ENCODE measurements at places on chromosomes 12 and 14.

GRCh38 chr12:12511895-12512711 lies 50.6 kb downstream of the DUSP16 start:
- DNase-seq = no peak

- no peak for DNase-seq
Measured at GRCh38 chr14:69428289-69428998, 30.0 kb downstream of the SLC39A9 start.

GRCh38 chr12:117171499-117172162 lies 18.6 kb downstream of the FBXO21 start:
- DNase-seq = no peak

- DNase-seq = no peak
Measured at GRCh38 chr12:124147575-124147974, 147.3 kb upstream of the RFLNA start.

DNA sequence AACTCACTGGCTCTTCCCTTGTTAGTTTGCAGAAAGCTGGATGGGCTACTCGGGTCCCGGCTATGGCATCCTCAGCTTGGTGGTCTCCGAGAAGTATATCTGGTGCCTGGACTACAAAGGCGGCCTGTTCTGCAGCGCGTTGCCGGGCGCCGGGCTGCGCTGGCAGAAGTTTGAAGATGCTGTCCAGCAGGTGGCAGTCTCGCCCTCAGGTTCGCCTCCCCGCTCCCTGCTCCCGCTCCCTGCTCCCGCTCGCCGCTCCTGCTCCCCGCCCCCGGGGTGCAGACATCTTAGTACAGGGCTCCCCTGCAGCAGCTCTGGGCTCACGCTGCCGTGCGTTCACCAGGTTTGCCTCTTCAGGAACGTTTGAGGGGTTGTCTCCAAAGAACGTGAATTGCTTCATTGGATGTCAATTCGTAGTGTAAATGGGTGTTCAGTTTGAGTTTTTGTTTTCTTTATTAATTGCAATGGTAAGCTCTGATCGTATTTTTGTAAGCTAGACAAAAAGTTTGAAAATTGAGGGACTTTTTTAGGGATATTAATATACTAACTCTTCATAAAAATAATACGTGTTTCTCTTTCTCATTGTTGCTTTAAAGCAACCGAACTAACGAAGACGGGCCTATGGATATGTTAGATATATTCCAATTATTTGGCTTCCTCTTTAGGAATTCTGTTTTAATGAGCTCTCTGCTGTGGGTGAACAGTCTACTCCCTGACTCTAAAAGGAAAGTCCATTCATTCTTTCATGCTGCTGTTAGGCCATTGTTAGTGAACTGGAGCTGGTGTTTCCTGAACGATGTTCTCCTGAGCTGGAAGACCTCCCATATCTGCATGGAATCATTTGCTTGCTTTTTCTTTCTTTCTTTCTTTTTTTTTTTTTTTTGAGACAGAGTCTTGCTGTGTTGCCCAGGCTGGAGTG lies 71.3 kb downstream of the ANKRD9 start:
- peak; percentile 26 for DNase-seq

- DNase-seq = no peak
Measured at GRCh38 chr12:124477107-124477915, 90.1 kb downstream of the NCOR2 start.

DNA sequence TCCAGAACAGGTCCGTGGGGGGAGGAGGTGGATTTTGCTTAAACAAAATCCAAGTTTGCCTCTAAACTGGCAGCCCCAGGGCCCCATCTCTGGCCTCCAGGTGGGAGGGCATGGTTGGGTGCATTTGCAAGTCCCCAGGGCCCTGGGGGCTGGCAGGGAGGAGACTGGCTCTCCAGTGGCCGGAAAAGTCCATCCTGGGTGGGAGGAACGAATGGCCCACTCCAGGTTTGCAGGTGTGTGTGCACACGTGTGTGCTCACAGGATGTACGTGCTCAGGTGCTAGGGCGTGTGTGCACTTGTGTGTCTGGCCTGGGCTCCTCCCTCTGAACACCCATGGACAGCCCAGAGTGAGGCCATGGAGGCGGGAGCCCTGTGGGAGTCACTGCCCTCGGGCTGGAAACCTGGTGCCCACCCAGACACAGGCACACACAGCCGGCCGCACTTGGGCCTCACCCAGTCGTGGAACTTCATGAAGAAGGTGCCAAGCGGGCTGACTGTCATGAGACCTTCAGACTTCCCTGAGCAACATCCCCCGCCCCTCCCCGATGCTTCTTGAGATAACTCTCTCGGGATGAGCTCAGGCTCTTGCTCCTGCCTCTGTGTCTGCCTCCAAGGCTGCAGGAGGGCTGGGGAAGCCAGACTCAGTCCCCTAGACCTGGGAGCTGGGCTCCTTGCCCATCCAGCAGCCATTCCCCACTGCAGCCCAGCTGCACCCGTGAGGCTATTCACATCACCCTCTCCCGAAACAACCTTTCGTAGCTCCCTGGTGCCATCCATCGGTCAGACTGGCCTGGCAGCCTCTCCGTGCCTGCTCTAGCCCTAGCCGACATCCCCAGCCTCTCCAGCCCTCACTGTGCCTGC lies 9.4 kb downstream of the AHNAK2 start:
- no peak for DNase-seq

- no peak for DNase-seq
Measured at GRCh38 chr12:6233121-6233971, 33.1 kb downstream of the CD9 start.

GRCh38 chr12:92614001-92614400 lies 88.8 kb upstream of the PLEKHG7 start:
- DNase-seq = no peak

GRCh38 chr12:32548691-32549281 lies 130.3 kb upstream of the DNM1L start:
- no peak for DNase-seq

GRCh38 chr14:21924479-21924878 lies 250.9 kb upstream of the OR4E1 start:
- DNase-seq = peak; percentile 34

DNA sequence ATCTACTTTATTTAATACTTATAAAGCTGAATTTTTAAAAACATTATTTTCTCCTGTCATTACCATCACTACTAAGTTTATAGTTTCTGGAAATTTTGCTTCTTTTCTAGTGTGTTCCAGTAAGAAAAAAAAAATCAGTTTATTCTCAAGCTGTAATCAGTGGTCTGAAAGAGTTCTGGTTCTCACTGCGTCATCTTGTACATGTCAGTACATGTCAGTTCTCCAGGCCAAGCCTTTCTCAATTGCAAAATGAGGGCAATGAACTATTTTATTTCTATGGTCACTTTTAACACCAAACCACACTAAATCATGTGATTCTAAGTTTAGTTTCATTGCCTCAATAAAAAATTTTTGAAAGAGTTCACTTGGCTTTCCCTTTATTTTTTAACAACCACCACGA lies 468.9 kb upstream of the LRFN5 start:
- DNase-seq = no peak

GRCh38 chr12:55797068-55797467 lies 20.5 kb downstream of the SARNP start:
- DNase-seq = no peak

GRCh38 chr12:58341791-58342190 lies 400.4 kb downstream of the ATP23 start:
- DNase-seq = no peak

DNA sequence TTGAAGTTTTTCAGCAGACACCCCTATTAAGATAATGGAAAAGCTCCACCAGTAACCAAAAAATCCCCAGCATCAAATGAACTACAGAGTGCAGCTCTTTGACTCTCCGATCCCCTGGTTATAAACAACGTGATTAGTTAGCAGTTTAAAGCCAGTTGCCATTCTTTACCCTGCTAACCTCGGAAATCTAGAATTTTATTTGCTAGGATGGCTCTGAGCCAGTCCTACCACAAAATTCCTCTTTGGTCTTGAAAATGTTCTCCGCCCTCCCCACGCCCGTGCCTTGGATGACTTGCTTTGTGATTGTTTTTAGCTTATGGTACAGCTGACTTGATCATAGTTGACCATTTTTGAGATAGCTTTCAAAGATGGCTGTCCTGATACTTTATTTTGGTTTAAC lies 1.2 kb downstream of the KLHDC2 start:
- DNase-seq = no peak

- DNase-seq = no peak
Measured at GRCh38 chr12:132064631-132065030, 79.5 kb downstream of the DDX51 start.

GRCh38 chr12:107478881-107479280 lies 206.7 kb upstream of the PWP1 start:
- no peak for DNase-seq

- DNase-seq = no peak
Measured at GRCh38 chr12:54138219-54138618, 50.6 kb downstream of the SMUG1 start.

- no peak for DNase-seq
Measured at GRCh38 chr12:124741211-124741610, 122.5 kb downstream of the SCARB1 start.

GRCh38 chr14:73503648-73504047 lies 12.9 kb downstream of the RIOX1 start:
- no peak for DNase-seq

DNA sequence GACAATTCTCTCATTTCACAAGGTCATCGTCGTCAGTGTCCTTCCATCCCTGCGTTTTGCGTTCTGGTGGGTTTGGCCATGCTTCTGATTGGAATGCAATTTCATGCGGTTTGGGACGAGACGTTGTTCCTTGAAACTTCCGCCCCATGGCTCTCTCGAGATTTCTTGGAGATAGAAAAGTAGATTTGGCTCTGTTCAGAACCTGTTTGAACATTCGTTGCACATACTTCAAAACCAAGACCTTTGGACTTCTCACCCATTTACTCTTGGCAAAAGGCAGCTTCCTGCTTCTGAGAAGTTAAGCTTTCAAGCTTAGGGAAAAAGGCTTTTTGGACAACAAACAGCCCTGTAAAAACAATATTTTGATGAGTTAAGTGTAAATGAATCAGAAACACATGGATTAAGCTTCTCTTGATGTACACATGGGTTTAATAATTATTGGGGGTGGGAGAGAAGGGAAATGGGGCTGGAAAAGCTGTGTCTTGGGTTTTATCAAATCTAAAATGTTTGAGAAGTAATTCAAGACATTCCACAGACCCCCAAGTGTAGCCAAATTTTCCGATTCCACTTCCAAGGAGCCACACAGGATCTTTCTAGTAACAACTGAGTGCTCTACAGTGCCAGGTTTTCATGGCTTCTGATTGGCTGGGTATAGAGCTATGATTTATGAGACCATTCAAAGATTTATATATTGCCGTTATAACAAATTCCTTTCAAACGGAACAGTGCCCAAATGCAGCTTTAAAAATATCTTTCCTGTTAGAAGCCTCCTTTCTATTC lies 467.2 kb downstream of the MED13L start:
- DNase-seq = no peak

DNA sequence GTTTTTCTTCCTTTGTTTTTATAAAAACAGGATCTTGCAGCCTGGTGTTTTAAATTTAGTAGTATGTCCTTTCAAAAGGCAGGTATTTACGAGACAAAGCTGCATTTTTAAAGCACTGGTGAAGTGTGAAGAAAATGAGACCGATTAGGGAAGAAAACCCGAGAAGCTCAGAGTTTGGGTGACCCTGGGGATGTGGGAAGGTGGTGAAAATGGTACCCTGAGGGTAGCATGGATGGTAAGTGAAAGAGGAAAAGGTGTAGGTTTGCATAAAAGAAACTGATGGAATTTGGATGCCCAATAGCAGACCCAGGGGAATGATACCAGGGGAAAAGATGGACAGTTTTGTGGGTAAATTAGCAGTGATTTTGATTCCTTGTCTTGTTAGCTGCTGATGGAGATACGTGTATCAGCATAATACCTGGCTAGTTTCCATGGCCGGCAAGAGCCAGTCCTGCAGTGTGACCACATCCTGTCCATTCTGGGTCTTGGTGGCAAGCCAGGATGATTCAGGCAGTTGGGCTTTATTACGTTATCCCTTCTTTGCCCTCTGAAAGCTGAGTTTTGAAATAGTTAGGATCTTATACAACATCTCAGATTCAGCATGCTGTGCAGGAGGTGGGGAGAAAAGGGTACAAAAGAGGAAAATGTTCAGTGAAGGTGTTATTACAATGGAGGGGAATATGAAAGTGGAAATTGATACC lies 8.9 kb downstream of the BICD1 start:
- no peak for DNase-seq

DNA sequence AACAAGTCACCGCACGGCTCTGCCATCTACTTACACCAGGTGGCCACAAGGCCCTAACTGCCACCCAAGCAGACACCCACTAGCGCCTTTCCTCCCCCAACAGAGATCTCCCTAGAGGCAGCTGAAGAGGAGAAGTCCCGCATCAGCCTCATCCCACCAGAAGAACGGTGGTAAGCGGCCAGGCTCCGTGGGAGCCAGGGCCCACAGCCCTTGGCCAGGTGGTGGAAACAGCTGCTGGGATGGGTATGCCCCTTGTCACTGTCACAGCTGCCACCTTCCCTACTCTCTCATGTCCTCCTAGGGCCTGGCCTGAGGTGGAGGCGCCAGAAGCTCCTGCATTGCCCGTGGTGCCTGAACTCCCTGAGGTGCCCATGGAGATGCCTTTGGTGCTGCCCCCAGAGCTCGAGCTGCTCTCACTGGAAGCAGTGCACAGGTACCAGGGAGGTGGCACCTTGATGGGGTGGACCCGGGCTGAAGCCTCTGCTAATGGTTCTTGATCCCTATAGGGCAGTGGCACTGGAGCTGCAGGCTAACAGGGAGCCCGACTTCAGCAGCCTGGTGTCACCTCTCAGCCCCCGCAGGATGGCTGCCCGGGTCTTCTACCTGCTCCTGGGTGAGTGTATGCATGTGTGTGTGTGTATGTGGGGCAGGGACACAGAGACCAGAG lies 7.5 kb downstream of the REC8 start:
- DNase-seq = no peak

DNA sequence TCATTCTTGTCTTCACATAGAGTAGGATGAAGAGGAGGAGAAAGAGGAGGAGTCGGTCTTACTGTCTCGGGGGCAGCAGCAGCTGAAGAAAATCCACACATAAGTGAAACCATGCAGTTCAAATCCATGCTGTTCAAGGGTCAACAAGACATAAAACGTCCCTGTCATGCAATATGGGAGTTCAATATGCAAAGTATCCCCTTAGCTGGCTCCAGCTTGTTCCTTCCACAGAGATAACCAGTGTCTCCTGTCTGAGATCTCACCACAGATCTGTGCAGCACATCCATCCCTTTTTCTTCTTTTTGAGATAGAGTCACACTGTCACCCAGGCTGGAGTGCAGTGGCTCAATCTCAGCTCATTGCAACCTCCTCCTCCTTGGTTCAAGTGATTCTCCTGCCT lies 357.5 kb downstream of the GALC start:
- no peak for DNase-seq

Measured in stimulated activated CD8-positive, alpha-beta memory T cell treated with anti-CD3 and anti-CD28 coated beads, Interleukin-2, amount 100 ng/mL, for 1 hour (primary cell).